ENCODE measurements at places on chromosomes 7 and 10.
A peak's percentile ranks its signal among the peaks of the same experiment; 100 is the strongest.

DNA sequence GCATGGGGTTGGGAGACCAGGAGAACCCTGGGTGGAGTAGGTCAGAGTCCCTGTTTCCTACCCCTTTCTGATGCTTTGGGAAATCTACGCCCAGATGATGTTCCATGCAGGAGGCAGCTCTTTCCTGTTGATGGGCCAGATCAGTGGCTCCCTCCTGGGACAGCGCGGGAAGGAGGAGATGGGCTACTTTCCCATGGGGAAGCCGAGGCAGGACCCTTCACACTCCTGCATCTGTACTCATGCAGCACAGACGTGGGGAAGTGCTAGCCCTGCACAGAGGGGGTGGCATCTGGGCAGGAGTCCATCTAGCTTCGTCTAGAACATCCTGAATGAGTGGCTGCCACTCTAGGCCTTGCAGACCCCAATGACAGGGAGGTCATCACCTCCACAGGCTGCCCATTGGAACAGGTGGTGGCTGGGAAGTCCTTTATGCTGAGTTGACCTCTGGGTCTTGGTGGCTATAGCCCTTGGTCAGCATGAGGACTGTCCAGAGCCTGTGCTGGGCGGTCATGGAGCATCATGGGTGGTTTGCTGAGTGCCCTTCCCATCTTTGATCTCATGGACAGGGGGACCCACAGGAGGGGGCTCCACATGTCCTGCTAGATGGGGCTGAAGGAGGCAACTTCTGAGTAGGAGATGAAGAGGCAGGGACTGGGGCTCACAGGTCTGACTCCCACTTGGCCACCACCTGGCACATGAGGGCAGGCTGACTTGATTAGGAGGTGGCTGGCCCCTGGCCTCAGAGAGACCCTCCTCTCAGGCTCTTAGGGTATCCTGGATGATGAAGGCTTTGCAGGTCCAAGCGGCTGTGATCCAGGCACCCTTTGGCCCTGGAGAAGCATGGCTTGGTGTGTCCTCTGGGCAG is 24.6 kb downstream of the RAMP3 start:
- DNase-seq = no peak

- peak; percentile 18 for DNase-seq
These were observed 361.0 kb downstream of the ETV1 start for GRCh38 chr7:13628239-13629001.

DNA sequence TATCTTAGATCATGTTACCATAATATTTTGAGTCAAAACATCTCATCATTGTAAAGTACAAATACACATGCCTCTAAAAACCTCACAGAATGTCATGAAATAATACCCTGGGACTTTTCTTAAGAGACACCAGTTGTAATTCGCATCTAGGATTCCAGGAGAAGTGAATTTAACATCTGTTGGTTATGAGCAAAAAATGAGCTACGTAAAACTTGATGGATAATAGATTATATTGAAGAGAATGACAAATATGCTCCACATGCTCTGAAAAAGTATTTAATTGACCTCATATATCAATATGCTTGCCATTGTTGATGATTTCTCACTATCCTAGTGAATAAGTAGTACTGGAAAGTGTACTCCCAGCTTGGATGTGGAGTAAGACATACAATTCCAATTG is 227.0 kb downstream of the BBS9 start:
- no peak for DNase-seq

DNA sequence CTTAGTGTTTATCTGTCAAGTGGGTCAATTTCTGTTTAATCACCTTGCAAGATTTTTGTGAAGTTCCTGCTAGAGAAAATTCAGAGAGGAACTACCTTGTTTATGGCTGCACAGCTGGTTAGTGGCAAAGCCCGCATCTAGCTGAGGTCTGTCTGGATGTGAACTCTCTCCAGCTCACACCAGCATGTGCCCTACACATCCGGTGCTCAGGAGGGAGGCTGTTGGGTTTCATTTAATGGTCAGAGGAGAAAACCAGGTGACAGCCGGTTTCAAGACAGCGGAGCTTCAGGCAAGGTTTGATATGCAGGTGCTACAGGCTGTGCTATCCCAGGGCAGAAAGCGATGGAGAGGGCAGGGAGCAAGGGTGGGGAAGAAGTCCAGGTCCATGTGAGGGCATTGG is 351.1 kb downstream of the ACTR3B start:
- no peak for DNase-seq

DNA sequence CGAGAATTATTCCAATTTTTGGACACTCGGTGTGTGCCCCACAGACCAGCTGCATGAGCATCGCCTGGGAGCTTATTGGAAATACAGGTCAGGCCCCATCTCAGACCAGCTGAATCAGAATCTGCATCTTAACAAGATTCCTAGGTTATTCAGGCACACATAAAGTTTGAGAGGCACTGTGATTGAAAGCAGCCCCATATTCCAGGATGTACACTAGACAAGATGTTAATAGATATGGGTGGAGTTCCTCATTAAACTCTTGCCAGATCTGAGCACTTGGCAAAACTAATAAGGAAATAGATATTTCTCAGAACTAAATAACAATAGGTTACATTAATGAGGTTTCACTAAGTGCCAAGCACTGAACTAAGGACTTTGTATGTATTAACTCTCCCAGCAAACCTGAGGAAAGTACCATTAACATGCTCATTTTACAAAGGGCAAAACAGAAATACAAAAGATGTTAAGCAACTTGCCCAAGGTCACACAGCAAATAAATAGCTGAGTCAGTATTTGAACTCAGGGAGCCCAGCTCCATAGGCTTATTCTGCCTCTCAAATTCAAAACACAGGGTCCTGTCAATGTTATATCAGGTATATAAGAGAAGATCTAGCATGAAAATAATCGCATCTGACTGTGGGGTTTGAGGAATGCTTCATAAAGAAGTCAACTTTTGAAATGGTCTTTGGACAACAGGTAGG is 29.9 kb downstream of the PPP1R3C start:
- no peak for DNase-seq

DNA sequence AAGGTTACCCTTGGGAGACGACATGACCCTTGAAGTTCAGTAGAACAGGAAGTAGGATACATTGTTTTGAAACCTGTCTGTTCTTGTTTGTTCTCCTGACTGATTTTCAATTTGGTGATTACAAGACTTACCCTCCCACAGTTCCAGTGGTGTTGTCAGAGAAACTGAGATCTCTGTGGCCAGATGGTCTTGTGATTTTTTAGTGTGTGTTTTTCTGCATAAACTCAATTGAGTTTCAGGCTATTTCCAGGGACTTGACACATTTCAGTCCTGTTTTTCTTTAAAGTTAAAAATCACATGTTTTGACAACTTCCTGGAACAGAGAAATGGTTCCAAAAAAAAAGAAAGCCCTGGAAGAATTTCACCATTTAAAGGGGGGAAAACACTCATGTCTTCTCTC is 22.3 kb downstream of the PIK3CG start:
- no peak for DNase-seq

DNA sequence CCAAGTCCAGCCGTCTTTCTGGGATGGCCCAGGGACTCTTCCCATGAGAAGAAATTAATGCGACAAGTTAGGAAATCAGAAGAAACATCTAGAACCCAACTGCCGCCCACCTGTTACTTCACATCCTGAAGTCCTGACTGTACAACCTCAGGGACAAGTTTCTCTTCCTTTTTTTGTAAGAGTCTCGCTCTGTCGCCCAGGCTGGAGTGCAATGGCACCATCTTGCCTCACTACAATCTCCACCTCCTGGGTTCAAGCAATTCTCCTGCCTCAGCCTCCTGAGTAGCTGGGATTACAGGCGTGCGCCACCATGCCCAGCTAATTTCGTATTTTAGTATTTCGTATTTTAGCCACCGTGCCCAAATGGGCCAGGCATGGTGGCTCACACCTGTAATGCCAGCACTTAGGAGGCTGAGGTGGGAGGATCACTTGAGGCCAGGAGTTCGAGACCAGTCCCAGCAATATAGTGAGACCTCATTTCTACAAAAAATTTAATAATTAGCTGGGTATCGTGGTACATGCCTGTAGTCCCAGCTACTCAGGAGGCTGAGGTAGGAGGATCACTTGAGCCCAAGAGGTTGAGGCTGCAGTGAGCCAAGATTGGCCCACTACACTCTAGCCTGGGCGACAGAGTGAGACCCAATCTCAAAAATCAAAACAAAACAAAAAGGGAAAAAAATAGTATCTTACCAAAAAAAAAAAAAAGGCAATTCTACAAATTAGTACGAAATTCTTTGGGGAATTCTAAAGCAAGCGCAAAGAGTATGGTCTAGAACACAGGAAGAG is 20.8 kb downstream of the LAT2 start:
- no peak for DNase-seq

DNA sequence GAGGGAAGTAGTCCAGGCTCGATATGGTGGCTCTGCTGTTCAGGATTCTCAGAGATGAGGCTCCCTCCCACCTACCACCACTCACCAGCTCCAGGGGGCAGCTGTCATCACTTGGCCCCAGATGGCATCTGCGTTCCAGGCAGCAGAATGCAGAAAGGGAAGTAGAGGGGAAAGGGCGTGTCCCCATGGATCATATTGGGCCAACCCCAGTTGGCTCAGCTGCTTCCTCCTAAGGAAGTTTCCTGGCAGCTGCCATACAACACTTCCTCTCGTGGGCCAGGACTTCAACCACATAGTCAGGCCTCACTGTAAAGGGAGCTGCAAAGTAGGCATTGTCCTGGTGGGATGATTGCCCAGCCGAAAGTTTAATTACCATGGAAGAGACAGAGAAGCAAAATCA is 1.6 kb upstream of the TEX36 start:
- DNase-seq = no peak

GRCh38 chr7:70505468-70505867 is 626.5 kb upstream of the GALNT17 start:
- DNase-seq = no peak

DNA sequence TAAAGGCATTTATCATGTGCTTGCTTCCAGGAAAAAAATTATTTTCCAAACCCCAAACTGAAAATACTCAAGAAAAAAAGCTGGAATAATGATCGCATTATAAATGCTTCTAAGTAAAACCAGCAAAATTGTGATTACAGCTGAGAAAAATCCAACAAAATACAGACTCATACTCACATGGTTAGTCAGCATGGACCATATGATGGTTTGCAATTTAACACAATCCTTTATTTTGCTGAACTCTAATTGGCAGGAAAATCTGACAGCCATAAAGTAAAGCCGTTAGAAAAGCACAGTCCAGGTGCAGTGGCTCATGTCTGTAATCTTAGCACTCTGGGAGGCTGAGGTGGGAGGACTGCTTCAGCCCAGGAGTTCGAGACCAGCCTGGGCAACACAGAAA is 59.6 kb downstream of the BRI3 start:
- no peak for DNase-seq

- no peak for DNase-seq
These were observed 41.9 kb downstream of the PIP4K2A start for GRCh38 chr10:22672319-22673090.

DNA sequence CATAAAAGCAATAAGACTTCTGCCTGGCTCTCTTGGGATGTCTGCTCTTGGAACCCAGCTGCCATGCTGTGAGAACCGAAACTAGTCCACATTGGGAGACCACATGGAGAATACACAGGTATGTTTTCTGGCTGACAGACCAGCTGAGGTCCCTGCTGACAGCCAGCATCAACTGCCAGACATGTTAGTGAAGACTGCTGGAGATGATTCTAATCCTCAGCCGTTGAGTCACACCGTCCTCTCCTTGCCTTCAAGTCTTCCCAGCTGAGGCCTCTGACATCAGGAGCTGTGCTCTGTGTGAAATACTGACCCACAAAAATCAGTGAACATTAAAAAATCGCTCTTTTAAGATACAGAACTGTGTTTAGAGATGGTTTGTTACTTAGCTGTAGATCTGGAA is 36.9 kb upstream of the AGR2 start:
- DNase-seq = no peak

- no peak for DNase-seq
These were observed 86.5 kb downstream of the HIPK2 start for GRCh38 chr7:139691253-139691781.

DNA sequence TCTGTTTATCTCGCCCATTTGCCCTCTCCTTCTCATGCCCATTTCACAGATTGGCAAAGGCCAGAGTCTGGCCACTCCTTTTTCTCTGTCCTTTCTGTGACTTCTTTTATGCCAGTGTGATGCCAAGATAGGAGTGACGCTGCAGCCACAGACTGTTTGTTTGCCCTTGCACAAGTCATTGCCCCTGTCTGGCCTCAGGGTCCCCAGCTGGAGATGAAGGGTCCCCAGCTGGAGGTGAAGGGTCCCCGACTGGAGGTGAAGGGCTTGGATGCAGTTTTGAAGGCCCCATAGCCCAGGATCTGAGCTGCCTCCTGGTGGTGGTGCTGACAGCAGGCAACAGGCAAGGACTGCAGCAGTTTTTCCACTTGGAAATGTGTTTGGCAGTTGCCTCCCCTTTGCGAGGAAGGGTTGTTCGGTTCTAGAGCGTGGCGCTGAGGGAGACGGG is 50.8 kb upstream of the SLC29A3 start:
- DNase-seq = no peak

DNA sequence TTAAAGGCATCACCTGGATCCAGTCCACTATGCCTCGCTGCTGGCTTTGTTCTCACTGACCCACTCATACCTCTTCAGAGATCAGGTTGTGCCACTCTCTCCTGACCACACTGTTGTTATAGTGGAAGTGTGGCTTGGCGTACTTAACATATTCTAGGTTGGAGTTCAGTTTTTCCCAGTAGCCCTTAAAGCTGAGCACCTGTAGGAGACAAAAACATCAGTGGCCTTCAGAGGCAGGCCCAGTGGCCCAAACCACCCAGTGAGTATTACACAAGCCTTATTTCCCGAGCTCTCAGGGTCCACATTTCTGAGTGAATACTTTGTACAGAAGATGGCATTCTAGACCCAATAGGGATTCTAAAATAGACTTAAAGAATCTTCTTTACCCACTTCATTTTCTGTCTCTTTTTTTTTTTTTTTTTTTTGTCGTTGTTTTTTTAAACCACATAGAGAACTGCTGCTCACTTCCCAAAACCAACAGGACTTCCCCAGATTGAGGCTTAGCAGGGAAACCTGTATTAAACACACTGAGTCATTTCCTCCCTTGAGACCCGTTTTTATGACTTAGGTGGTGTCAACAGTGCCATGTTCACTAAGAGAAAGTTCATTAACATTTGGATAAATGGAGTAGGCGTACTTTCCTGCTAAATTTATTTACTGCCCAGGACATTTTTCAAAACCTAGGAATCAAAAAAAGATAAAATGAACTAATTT is 85.8 kb downstream of the GSAP start:
- no peak for DNase-seq

GRCh38 chr10:1546431-1547110 is 190.8 kb downstream of the ADARB2 start:
- DNase-seq = no peak

GRCh38 chr10:90779548-90779947 is 78.3 kb downstream of the HTR7 start:
- DNase-seq = no peak
